Neural progenitor cell (in vitro differentiated cells): ENCODE measurements at places on chromosomes 12 and 14. TPM values are rescaled to one million over a fixed set of nuclear protein-coding genes. Genes with fewer than 3 reads are reported as not detected.

PROX2 gene
- total RNA-seq, result not detected in 2 replicates

RPL10L gene
- total RNA-seq, result not detected in 2 replicates

PFDN5 gene
- total RNA-seq, result 425 and 443 TPM in 2 replicates

DNA sequence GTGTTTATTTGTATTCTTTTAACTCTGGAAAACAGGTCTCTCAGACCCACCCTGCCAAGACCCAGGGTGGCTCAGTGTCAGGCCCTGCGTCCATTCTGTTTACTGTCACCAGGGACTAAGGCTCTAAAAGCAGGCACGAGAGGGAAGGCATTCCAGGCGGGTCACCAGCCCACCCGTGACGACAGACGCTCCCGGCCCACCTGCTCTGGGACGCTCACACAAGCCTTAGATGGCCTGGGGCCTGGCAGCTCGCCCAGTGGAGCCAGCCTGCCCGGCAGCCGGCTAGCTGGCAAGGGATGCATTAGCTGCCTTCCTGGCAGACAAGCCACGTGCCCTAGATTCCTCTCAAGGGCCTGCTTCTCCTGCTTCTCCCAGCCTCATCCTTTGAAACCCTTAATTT lies 9.2 kb upstream of the NUAK1 start:
- no peak overlapping the region for H3K27ac ChIP-seq
- no peaks in the 10 kb centered on the region for H3K36me3 ChIP-seq
- no peak overlapping the region for H3K4me3 ChIP-seq
- H3K27me3 ChIP-seq, result no peaks in the 10 kb centered on the region
- H3K4me1 ChIP-seq, result peaks cover 17% of the 10 kb centered on the region

DNA sequence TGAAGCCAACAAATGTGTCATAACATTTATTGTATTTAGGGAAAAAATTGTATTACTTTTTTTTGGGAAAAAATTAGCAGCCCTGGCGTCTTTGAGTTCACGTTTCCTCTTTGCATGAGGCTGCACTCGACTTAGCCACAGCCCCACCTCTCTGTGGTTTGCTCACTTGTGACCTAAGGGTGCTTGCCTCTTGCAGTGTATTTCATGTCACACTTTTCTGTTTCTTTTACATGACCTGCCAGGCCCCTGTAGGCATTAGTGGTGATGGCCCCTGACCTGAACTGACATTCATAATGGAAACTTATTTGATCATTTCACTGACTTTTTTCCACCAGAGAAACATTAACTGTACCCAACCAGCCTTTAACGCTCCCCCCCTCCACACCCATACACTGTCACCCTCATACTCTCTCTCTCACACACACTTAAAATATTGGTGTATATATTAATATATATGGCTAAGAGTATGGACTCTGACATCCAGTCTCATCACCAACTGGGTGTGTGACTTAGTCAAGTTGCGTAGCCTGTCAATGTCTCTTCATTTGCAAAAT lies 122.9 kb downstream of the PRKCH start:
- no peak for DNase-seq
- no peak overlapping the region for H3K4me3 ChIP-seq
- H3K27me3 ChIP-seq, result no peaks in the 10 kb centered on the region
- no peaks in the 10 kb centered on the region for H3K36me3 ChIP-seq
- H3K4me1 ChIP-seq, result peaks cover 3% of the 10 kb centered on the region
- H3K27ac ChIP-seq, result no peak overlapping the region

PARP11 gene
- total RNA-seq, result 11.1 and 12.2 TPM in 2 replicates
